ENCODE measurements at places on chromosomes 13 and 19.

- peak; percentile 33 for DNase-seq
Observed at GRCh38 chr19:3618144-3618810, 8.3 kb downstream of the CACTIN start.

DNA sequence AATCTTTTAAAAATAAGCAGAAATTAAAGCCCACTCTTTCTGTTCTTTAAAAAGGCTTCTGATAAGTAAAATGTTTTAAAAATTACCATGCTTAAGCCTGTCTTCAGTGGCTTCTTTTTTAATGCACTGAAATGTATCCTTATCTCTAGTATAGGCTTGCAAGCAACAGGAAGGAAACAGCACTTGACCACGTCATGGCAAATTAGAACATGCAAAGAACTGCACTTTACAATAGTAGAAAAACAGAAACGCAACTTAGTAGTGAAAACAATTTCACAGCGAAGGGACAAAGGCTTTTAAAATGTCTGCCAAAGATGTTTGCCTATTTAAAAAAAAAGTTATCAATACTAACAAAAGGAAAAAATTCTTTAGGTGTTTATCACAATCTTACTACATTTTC is 36.3 kb downstream of the ELF1 start:
- DNase-seq: no peak

- DNase-seq: peak; percentile 68
Observed at GRCh38 chr13:41985788-41986508, 25.0 kb upstream of the VWA8 start.

DNA sequence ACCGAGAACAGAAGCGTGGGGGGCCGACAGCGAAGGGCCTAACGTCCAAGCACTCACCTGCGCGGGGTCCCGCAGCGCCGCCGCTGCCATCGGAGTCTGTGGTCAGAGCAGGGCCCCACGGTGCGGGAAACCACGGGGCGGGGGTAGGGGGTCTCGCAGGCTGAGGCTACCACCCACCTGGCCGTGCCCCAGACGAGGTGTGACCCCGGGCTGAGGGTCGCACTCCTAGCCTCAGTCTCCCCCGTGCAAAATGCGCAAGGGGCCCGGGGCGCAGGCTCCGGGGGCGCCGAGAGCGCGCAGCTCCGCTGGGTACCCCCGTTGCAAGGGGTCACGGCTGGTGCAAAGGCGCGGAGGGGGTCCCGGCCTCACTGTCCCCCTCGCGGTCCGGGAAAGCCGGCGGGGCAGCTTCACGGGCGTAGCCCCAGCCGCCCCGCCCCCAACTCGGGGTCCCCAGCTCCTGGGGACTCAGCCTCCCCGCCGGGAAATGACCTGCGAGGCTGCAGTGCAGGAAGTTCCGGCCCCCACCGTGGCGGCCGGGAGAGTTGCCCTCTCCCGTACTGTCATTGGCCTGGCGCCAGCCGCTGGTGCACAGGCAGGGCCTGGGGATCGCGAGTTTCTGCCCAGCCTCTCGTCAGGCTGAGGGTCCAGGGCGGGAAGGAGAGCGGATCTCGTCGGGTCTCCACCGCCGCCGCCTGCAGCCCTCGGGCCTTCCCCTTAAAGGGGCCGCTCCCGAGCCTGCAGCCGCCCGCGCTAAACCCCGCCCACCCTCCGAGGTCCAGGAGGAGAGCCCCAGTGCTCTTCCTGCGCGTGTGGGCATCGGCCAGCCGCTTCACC is at the start of gene ZNF792:
Gene ZNF792, minus strand, starts transcription at position 657 of the 834 bp plus-strand sequence. Its CDS starts 567 bp downstream, at position 90.
- peak; percentile 38 for DNase-seq

GRCh38 chr19:49758292-49758691 is 4.8 kb downstream of the TSKS start:
- DNase-seq: peak; percentile 80

- DNase-seq: no peak
Observed at GRCh38 chr13:99154064-99154463, 46.6 kb upstream of the UBAC2 start.
